ENCODE measurements at places on chromosomes 1 and 21. TPM values are rescaled to one million over a fixed set of nuclear protein-coding genes. Genes with fewer than 3 reads are reported as not detected.

TMEM269 gene
- total RNA-seq, result 0.18 TPM

- no peak for DNase-seq
These were observed 11.8 kb downstream of the NOS1AP start for GRCh38 chr1:162081316-162081715.

- peak; percentile 62 for DNase-seq
These were observed 1.5 kb downstream of the CACHD1 start for GRCh38 chr1:64471218-64472039.

DNA sequence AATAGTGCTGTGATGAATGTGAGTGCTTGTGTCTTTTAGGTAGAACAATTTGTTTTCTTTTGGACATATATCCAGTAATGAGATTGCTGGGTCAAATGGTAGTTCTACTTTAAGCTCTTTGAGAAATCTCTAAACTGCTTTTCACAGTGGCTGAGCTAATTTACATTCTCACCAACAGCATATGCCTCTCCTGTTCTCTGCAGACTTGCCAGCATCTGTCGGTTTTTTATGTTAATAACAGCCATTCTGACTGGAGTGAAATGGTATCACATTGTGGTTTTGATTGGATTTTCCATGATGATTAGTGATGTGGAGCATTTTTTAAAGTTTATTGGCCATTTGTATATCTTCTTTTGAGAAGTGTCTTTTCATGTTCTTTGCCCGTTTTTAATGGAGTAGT, 647.3 kb upstream of the ADAMTS5 start:
- no peak for DNase-seq

- no peak for DNase-seq
These were observed 25.2 kb downstream of the CLDN14 start for GRCh38 chr21:36454706-36455105.

DMRTA2 gene
- total RNA-seq, result not detected

DNA sequence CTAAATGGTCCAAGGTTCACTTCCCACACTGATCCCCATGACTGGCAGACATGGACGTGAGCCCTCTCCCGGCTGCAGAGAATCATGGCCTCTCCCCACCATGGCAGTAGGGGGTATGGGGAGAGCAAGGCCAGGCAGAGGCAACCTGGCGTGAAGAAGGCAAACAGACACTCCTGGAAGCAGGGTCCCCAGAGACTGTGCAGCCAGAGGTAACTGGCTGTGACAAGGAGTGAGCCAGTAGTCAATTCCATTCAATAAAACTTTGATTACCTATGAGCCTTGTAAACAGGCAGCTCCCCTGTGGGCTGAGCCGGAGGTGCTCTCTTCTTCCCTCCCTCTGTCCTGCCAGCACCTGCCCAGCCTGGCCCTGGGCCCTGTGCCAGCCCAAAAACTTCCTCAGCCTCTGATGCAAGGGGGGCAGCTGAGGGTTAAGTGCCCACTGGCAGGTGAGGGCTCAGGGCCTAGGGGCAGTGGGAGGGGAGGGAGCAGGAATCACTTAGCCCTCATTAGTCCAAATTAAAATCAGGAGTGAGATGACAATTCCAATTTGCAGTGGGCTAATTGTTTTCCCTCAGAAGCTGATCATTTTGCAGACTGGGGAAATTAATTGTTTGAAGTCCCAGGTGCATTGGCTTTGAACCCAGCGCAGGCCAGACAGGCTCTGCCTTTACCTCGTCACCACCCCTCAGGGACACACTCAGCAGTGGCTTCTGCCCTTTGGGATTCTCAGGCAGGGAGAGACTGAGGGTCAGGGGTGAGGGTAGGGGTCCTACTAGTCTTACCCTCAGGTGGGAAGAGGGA, 35.6 kb downstream of the LRRN2 start:
- DNase-seq, result no peak

AIRE gene
- total RNA-seq, result not detected

OMA1 gene
- 50.8 TPM for total RNA-seq

FAM43B gene
- 0.52 TPM for total RNA-seq

CAPN8 gene
- 97.2 TPM for total RNA-seq

DNA sequence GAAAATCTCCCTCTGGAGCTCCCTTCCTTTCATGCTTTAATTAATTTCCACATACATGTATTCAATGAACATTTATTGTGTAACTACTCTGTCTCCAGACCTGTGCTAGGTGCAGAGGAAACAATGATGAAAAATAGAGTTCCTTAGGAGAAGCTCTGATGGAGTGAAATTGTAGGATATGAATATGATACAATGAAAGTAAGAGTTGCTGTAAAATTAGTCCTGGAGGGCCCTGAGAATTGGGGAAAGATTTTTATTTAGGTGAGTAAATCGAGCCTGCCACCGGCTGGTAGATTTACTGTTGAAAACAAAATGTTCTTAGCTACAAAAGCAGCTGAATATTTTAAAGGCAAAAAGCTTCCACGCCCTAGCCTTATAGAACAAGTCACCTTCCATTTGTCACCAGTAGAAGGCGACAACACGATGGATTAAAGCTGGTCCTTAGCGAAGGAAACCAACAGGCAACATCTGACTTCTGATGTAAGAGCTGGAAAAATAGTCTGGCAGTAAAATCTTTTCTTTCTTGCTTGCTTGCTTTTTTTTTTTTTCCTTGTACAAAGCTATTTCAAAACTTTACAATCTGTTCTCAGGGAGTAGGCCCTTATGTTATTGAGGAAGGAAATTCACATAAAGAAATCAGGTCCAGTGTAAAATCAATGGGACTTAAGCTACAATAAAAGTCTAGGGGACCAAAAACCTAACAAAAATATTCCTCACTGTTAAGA, 82.0 kb upstream of the ROR1 start:
- DNase-seq, result peak; percentile 81

DNA sequence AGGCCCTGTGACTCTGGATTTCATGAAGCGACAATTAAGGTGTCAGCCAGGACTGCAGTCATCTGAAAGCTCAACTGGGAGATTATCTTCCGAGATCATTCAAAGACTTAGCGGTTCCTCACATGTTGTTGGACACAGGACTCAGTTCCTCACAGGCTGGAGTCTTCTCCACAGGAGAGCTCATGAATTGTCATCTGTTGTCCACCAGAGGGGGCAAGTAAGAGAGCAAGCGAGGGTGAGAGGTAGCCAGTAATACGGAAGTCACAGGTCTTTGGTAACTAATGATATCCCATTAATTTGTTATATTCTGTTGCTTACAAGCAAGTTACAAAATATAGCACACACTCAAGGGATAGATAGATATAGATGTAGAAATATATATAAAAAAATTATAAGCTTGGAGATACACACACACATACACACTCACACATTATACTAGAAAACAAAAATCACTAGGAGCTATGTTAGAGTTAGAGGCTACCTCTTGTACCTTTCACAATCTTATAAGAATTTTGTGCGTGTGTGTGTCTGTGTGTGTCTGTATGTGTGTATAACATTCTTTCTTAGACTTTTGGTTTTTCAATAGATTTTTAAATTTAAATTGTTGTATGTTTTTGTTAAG, 1695.3 kb downstream of the BRINP3 start:
- DNase-seq, result no peak

- no peak for DNase-seq
These were observed 4.0 kb upstream of the HSD3B2 start for GRCh38 chr1:119410961-119411360.
